ENCODE measurements at places on chromosomes 1 and 21.

- no peak for DNase-seq
These were observed 30.1 kb downstream of the ATF3 start for GRCh38 chr1:212638492-212639151.

DNA sequence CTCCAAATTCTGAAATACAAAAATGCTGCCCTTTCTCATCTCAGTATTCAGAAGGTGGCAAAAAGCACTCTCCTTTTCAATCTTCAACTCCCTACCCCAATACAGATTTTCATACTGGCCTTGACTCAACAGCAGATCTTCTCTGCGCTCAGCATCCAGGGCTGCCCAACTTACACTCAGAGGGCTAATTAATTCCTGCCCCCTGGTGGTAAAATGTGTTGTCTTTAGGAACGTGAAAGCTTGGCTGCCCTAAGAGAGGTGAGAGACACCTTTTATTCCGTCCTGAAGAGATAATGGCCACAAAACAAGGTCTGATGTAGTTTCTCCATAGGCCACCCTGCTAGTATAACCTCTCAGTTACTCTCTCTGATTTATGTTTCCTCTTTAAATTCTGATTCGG is 25.0 kb downstream of the KRTAP24-1 start:
- peak; percentile 27 for DNase-seq

- no peak for DNase-seq
These were observed 87.8 kb upstream of the PRMT6 start for GRCh38 chr1:106968644-106969043.

- DNase-seq: no peak
These were observed 53.3 kb downstream of the CD247 start for GRCh38 chr1:167465018-167465417.

- peak; percentile 35 for DNase-seq
These were observed 15.3 kb downstream of the CD2 start for GRCh38 chr1:116769561-116769977.

- no peak for DNase-seq
These were observed 5.5 kb downstream of the GLIS1 start for GRCh38 chr1:53733447-53733931.

- DNase-seq: no peak
These were observed 12.2 kb upstream of the GJA5 start for GRCh38 chr1:147772570-147772969.

GRCh38 chr1:204396015-204396583 is 15.5 kb downstream of the PPP1R15B start:
- no peak for DNase-seq

Measured in A172 (cell line).